Testis (tissue), 5 donors: ENCODE measurements at places on chromosomes 3 and 15. TPM values are rescaled to one million over a fixed set of nuclear protein-coding genes. Genes with fewer than 3 reads are reported as not detected.

The CCR2 gene
- 1.2 TPM for total RNA-seq

DNA sequence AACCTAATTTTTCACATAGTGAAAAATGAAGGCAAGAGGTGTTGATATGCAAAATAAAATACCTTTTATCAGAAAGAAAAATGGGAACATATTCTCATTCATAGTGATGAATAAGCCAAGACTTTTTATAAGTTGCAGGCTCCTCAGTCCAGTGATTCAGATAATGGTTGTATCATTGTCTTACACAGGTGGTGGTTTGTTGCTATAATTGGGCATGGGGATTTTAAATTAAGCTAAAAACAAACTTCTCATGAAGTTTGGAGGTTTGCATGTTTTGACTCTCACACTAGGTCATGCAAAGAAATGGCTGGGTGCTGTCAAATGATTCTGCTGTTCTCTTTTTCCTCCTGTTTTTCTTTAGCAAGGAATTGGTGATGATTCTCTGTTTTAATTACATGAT is 60.8 kb upstream of the SKIL start:
- H3K4me1 ChIP-seq, result no peaks in the 10 kb centered on the region
- no peak overlapping the region for H3K27ac ChIP-seq
- H3K4me3 ChIP-seq, result no peak overlapping the region
- H3K27me3 ChIP-seq, result no peaks in the 10 kb centered on the region

DNA sequence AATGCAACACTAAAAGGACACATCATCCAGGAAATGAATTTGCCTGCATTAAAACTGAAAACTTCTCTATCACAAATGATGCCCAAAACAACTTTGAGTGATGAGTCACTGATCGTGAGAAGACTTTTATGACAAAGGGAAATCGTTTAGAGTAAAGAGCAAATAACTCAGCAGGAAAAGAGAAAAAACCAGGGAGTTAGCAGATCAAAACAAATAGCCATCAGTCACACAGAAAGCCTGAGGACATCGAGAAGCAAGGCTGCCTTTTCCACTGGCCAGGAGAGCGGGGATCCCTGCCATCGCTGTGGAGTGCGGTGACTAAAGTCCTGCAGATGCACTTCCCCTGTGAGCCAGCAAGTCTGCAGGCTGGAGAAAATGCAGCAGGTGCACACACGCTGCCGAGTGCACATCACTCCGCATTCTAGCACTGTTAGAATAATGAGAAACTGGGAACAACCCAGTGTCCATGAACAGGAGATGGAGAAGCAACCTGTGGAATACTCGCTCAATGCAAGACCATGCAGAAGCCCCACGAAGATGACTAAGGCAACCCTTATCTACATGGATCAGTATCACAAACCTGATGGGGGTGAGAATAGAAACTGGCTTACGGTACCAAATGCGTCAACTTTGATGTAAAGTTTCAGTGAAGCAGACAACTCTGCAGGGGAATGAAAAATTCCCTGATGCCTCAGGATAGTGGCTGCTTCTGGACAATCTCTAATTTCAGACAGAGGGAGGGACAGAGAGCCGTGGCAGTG is 86.4 kb downstream of the NSMCE3 start:
- no peaks in the 10 kb centered on the region for H3K4me1 ChIP-seq
- no peak overlapping the region for H3K4me3 ChIP-seq
- H3K36me3 ChIP-seq, result no peaks in the 10 kb centered on the region
- no peaks in the 10 kb centered on the region for H3K27me3 ChIP-seq
- DNase-seq, result no peak

DNA sequence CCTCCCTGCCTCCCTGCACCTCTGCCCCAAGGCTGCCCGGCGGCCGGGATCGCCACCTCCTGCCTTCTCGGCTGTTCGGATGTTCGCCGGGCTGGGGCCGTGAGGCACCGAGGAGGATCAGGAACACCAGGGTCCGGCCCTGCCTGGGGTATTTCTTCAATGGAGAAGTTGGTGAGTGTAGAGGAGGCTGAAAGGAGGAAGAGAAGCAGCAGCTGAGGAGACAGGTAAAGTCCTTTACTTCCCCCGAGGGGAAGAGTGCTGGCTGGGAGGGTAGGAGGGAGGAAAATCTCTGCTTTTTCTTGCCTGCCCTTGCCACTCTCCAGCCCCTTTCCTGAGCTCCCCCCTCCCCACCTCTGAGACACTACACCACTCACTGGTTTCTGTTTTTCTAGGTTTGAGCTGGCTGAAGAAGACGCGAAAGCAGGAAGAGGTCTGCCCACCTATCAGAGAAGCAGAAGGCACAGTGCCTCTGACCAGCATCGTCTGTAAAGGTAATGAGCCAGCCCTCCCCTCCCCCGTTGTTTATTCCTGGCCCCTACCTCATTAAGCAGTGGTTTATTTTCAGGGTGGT is 519 bp downstream of the ASB7 start:
- H3K4me1 ChIP-seq, result peaks cover 19% of the 10 kb centered on the region
- H3K4me3 ChIP-seq, result peak overlapping the region; percentile 90
- H3K36me3 ChIP-seq, result no peaks in the 10 kb centered on the region
